ENCODE measurements at places on chromosomes 4 and X.

DNA sequence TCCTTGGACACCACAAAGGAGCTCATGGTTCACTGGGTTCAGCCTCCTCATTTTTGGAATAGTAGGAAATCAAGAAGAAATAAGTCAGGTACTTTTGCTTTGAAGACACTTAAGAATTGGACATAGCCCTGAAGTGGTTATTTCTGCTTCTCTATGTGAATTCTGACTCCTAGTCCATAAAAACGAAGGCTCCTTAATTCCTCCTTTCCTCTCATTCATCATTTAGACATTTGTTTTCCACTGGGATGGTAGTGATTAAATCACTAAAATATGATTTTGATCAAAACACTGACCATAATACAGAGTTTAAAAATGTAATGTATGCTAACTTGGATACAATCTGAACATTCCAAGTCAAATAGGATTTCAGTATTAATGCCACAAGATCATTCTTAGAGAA is 34.7 kb upstream of the CYP2U1 start:
- DNase-seq, result no peak

- DNase-seq, result no peak
Observed at GRCh38 chr4:138890891-138891570, 124.5 kb upstream of the NOCT start.

DNA sequence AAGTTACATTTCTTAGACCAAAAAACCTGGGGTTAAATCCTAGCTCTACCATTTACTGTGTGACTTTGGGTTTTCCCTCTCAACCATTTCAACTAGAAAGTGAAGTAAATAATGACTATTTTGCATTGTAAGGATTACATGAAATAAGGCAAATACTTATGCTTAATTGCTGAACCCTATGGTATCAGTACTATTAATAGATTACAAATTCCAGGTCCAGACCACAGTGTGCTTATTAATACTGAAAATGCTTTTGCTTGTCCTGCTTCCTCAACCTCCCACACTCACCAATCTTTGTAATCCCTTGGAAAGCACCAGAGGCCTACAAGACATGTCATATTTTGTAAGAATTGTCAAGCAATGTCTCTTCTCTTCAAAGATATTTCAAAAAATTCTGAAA is 456.5 kb downstream of the SPOCK3 start:
- DNase-seq, result no peak

DNA sequence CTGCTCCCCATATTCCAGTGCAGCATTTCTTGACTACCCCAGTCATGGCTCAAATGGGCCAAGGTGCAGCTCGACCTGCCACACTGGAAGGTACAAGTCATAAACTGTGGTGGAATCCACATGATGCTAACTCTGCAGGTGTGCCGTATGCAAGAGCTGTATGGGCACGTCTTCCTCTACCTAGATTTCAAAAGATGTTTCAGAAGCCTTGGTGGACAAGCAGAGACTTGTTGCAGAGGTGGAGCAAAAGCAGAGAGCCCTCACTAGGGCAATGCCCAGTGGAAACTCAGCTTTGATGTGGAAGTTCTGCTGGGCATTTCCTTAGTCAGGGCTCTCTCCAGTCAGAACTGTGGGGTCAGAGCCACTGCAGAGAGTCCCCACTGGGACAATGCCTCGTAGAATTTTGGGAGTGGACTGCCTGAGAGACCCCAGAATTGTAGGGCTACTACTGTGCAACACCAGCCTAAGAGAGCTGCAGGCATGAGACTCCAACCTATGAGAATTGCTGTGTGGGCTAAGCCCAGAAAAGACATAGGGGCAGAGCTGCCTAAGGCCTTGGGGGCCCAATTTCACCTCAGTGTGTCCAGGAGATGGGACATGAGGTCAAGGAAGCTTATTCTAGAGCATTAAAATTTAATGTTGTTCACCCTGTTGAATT is 65.7 kb downstream of the BEX3 start:
- no peak for DNase-seq

DNA sequence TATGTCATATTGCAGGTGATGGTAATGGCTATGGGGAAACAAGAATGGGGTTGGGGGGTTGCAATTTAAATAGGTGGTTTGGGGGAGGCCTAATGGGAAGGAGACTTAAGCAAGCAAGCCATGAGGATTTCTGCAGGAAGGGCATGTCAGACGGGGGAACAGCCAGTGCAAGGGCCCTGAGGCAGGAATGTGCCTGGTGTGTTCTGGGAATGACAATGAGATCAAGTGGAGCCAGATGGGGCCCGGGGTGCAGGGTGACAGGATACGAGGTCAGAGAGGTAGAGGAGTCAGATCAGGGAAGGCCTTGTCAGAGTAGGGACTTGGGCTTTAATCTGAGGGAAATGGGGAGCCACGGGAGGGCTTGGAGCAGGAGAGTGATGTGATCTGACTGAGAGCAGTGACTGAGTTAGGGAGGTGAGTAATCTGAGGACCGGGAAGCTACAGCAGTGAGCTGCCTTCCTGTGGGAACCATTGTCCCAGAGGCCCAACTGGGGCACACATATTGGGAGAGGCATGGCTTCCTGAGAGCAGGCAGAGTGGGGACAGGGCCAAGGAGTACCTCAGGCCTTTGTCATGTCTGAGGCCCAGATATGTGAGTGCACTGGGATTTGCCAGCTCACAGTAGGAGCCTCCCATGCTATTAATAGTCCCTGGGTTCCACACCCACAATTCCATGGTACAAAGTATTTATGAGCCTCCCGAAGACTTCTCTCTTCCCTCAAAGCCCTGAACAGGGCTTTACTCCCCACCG is 139.8 kb downstream of the BCOR start:
- DNase-seq, result no peak

DNA sequence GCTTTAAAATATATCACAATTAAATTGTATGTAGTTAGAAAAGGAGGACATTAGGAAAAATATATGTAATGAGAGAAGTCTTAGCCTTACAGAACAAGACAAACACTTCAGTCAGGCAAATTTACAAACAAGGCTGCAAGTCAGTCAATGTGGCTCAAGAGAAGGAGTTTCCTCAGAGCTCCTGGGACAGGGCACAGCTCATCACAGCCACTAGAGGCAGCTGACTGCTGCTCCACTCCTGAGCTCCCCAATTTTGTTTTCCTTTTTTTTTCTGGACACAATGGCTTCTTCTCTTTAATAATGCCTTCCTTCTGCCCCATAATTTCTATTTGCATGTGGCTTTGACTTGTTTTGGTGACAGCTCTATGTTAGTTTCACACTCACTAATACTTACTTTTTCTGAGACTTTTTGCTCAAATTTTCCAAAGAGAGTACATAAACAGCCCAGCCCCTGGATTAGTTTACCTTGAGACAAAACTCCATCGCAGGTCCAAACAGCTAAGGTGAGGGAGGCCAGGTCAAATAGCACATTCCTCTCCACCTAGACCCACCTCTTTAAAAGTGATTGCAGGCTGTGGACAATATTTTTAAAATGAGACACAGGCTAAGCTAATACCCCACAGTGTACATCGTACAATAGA is 850.4 kb upstream of the FRG1 start:
- no peak for DNase-seq

DNA sequence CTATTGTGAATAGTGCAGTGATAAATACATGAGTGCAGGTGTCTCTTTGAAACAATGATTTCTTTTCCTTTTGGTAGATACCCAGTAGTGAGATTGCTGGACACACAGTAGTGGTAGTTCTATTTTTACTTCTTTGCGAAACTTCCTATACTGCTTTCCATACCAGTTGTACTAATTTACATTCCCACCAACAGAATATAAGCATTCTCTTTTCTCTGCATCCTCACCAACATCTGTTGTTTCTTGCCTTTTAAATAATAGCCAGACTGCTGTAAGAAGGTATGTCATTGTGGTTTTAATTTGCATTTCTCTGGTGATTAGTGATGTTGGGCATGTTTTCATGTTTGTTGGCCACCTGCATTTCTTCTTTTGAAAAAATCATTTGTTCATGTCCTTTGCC is 105.9 kb downstream of the COL4A6 start:
- DNase-seq, result no peak

- peak; percentile 90 for DNase-seq
Observed at GRCh38 chr4:111959222-111959621, 186.0 kb upstream of the FAM241A start.

GRCh38 chr4:123133397-123134050 is 211.1 kb upstream of the NUDT6 start:
- no peak for DNase-seq

GRCh38 chrX:78653118-78653822 is 5.9 kb downstream of the RTL3 start:
- DNase-seq, result peak; percentile 90

- DNase-seq, result peak; percentile 72
Observed at GRCh38 chr4:138897811-138898226, 117.8 kb upstream of the NOCT start.

GRCh38 chrX:101430457-101431078 is 22.5 kb downstream of the HNRNPH2 start:
- DNase-seq, result no peak

DNA sequence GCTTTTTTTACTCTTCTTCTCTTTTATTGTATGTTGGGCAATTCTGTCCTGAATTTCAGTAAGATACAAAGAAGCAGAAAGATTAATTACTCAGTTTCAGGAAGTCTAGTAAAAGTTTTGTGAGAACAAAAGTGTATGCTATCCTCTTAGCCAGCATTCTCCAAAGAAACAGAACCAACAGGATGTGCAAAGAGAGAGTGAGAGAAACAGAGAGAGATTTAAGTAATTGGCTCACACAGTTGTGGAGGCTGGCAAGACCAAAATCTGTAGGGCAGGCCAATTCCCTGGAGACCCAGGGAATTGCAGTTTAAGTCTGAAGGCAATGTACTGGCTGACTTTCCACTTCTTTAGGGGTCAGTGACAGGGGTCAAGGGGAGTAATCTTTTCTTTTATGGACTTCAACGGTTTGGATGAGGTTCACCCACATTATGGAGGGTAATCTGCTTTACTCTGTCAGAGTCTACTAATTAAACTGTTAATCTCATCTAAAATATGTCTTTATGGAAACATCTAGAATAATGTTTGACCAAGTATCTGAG is 59.2 kb upstream of the SLC39A8 start:
- DNase-seq, result no peak

DNA sequence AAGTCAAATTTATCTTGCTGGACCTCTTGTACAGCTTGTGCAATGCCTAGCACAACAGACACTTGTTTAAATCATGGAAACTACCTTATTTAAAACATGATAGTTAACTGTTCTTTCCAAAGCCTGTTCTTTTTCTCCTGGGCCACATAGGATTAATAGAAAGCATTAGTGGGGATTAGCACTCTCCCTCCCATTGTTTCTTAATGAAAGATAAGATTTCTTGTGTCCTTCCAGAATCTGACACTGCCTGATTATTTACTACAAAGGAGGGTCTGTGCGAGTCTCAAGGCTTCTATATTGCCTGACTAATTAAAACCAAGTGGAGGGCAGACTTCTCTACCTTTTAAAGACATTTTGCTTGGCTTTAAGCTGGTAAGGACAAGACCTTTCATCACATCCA is 8.5 kb upstream of the ELMOD2 start:
- no peak for DNase-seq

DNA sequence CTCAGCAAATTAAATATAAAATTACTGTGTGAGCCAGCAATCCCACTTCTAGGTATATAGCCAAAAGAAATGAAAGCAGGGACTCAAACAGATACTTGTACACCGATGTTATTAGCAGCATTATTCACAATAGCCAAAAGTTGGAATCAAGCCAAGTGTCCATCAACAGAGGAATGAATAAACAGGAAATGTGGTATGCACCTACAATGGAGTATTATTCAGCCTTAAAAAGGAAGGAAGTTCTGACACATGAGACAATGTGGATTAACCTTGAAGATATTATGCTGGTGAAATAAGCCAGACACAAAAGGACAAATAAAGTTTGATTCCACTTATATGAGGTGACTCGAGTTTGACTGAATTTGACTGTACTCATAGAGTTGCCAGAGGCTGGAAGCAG is 108.3 kb upstream of the DUSP21 start:
- no peak for DNase-seq

GRCh38 chr4:7427361-7427760 is 7.4 kb downstream of the PSAPL1 start:
- DNase-seq, result no peak

DNA sequence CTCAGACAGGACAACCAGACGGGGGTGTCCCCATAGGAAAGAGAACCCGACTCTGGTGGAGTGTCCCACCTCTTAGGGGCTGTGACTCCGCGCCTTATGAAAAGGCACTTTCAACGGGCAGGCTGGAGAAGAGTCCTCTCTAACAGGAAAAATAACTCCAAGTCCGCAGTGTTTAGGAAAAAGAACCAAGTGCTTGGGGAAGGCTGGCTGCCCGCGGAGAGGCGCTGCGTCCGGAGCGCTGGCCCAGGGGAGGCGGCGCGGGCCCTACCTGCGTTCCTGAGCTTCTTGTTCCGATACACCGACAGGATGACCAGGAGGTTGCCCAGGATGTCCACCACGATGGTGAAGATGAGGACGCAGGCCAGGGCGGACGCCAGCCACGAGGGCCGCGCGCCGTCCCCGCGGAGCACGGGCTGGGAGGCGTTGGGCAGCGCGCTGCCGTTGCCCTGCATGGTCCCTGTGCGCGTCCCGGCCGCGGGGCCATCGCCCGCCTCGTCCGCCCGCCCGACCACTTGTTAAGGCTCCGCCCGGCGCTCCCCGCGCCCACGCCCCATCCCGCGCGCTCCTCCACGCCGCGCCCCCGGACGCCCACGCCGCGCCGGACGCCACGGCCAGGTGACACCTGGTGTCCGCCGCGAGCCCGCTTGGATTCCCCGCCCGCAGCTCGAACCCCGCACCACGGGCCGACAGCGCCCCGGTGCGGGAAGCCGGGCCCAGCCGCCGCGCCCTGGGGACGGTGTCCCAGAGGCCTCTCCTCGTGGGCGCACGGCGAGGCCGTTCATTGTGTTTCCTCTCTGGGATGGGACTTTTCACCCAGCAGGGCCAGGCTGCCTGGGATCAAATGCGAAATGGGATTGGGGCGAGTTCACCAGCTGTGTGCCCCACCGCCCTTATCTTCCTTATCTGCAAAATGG is at the start of gene MTNR1A:
Gene MTNR1A (minus strand): TSS at position 654 of the 914 bp plus-strand sequence. CDS start 202 bp downstream, at position 452.
- DNase-seq, result no peak

DNA sequence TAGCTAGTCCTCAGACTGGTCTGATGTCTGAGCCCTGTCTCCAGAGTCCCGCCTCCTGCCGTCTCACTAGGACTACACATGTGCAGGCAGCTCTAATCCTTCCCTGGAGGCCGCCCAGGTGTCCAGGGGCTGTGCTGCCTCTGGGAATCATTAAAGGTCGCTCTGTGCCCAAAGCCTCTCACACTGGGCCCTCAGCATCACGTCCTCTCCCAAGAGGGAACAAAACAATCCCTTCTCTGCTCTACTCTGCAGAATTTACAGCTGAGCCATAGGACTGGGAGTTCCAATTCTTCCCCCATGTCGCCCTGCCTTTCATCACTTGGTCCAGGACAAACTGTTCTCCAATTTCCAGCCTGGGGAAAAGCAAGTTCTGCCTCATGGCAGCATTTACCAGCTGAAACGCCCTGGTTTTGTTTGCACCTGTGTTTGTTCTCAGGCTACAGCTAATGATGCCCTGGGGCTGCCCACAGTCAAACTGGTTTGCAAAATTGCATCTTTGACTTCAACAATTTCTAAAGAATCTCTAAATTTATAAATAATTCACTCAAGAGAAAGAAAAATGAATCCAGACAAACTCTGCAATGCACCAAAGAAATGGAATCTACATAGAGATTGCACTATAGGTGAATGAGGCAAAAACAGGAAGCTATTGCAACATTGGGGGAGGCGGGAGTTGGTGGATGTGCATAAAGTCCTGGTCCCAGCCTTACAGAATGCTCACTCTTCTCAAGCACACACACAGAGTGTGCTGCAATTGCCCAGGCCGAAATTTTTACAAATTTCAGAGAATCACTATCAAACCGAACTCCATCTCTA is 7.2 kb upstream of the MRFAP1 start:
- no peak for DNase-seq

- DNase-seq, result no peak
Observed at GRCh38 chrX:46953137-46953527, 40.9 kb downstream of the JADE3 start.

Measured in RCC 7860 (cell line).